DMS79 treated with DMSO at 0.1 percent for 48 hours (cell line): ENCODE measurements at places on chromosomes 3 and 15.

DNA sequence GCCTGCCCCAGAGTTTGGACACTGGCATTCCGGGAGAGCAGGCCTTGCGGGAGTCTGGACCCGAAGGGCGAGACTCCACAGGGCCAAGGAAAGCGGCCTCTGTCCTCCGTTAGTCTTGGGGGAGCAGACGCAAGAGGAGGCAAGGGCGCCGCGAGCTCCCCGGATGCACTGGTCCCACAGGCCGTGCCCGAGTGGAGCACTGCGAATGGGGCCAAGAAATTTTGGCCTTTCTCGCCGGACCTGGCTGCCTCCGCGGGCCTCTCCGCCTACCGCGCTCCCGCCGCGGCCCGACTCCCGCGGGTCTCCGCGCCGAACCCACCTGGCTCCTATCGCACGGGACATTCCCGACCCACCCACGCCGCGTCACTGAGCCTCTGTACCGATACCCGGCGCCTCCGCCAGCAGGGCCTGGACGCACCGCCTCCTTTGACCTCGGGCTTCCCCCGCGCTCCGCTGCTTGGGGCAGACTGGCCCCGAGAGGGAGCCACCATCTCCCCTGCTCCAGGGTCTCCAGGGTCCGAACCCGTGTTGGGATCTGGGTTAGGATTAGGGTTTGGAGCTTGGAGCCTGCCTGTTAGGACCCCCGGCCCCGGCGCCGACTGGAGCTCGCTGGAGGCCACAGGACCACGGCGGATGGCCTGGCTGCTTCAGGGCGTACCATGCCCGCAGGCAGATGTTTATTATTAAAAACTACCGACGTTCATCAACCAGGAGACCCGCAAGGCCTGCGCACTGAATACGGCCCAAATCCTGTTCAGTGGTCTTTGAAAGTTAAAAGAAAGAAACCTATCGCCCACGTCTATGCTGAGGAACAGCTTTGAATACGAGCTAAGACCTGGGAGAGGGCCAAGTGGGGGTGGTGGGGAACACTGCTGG, 11.7 kb downstream of the SHOX2 start:
- no peak for DNase-seq

- DNase-seq, result peak; percentile 56
Observed at GRCh38 chr3:187744169-187745151, 808 bp downstream of the BCL6 start.

DNA sequence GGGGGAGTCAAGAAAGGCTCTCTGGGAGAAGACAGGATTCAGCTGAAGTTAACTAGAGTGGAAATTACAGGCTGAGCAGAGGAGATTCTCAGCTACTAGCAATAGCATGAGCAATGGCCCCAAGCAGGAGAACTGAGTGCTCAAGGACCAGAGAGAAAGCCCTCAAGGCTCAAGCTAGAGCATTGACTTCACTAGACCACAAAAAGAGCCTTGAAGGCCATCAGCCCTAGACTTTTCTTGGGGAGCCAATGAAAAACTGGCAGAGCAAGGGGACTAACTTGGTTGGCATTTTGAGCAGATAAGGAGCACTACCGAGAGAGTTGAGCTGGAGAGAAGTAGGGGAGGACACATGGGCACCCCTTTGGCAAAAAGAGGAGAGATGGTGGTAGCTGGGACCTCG, 277.6 kb downstream of the FEZF2 start:
- no peak for DNase-seq

GRCh38 chr15:71136793-71137518, 21.7 kb downstream of the THSD4 start:
- DNase-seq, result no peak

GRCh38 chr3:112372396-112372795, 39.4 kb downstream of the CD200 start:
- DNase-seq, result no peak

DNA sequence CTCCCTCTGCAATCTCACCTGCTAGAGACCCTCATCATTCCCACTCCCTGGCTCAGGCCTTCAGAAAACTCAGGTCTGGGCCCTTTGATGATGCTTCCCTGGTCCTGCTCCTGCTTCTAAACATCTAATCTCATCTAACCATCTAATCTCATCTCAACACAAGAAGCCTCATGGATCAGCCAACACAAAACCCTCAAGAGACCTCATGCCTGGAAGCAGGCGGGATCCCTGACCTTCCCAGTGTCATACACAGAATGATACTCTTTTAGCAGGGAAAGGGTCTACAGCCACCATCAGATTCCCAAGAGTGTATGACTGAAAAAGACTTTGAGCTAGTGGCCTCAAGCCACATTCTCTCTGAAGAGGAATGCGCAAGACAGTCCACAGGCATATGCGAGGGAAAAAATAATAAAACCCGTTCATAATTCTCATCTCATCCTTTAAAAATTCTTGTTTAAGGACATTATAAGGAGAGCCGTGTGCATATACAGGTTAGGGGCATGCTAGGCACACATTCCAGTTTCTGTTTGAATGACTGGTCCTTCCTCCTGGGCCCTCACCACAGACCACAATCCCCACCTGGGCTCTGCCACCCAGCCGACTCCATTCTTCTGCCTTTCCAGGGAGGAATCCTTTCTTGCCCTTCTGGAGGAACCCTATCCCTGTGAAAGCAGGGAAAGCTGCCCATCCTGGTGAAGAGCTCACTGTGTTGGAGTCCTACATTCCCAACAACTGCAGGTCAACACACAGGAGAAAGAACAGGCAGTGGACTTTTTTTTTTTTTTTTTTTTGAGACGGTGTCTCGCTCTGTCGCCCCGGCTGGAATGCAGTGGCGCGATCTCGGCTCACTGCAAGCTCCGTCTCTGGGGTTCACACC, 2.2 kb downstream of the ZXDC start:
- DNase-seq, result no peak

DNA sequence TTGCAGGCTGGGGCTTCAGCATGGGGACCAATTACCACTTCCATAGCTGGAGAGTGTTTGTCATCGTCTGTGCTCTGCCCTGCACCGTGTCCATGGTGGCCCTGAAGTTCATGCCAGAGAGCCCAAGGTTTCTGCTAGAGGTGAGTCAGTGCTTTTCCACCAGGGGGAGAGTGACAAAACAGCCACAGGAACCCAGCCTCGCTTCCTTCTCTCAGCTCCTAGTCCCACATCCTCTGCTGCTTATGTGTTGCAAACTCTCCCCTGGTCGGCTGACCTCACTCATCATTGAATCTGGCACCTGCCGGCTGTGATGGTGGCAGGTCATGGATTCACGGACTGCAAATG, 158.3 kb downstream of the SV2B start:
- no peak for DNase-seq

- DNase-seq, result no peak
Observed at GRCh38 chr3:30628901-30629590, 22.6 kb downstream of the TGFBR2 start.

GRCh38 chr3:108564564-108564963, 24.7 kb downstream of the CIP2A start:
- no peak for DNase-seq

GRCh38 chr3:17111586-17111985, 226.8 kb downstream of the PLCL2 start:
- no peak for DNase-seq

GRCh38 chr3:48543271-48543866, 13.2 kb downstream of the PFKFB4 start:
- no peak for DNase-seq

GRCh38 chr15:63166219-63166618, 8.9 kb upstream of the RPS27L start:
- DNase-seq, result no peak

GRCh38 chr15:43253431-43254403, 13.0 kb downstream of the TGM5 start:
- DNase-seq, result no peak

GRCh38 chr3:187104342-187104741, 35.0 kb downstream of the RPL39L start:
- no peak for DNase-seq

GRCh38 chr3:18366258-18366657, 58.9 kb downstream of the SATB1 start:
- no peak for DNase-seq

- no peak for DNase-seq
Observed at GRCh38 chr15:76994971-76995945, at the start of gene PSTPIP1. PSTPIP1 (plus strand) TSS chr15:76995126; CDS start chr15:76995574, 448 bp downstream.

DNA sequence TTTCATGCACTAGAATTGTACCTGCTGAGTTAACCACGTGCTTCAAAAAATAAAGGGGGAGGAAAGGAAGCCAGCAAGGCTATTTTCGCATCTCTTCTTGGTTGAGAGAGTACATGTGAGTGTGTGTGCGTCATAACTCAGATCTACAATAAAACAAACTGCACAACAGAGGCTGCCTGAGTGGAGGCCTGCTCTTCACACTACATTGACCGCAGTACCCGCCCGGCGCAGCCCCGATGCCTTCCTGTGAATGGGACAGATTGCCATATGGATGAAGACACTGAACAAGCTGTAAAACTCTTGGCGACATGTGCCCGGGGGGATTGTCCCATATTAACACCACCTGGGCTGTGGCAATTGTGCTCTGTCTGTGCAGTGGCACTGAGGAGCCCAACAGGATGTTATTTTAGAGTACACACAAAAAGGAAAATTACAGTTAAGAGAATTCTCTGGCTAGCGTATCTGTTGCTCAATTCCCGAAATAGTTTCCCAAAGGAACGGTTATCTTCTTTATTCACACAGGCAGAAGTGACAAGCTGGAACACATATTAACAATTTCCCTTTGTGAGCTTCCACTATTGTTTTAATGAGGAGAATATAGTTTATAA, 551.5 kb downstream of the FOXP1 start:
- no peak for DNase-seq

- DNase-seq, result no peak
Observed at GRCh38 chr3:114794894-114795630, 352.0 kb downstream of the ZBTB20 start.

DNA sequence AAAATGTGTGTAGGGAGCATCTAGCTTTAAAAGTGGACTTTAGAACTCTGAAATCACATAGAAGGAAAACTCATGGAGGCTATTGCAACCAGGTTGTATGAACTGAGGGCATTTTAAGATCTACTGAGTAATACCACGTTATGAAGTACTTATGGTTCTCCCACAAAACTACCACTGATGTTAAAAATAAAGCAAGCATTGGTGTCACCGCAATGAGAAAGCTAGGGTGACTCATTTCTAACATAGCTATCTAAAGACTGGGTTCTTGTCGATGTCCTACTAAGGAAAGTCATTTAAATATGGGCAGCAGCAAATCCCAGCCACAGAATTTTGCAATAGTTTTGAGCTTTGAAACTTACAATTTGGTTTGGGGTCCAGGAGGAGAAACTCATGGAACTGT, 584.8 kb downstream of the DIPK2A start:
- no peak for DNase-seq

- no peak for DNase-seq
Observed at GRCh38 chr3:134228035-134228434, 22.6 kb downstream of the RYK start.

GRCh38 chr3:42668793-42669217, 15.3 kb downstream of the ZBTB47 start:
- DNase-seq, result no peak

DNA sequence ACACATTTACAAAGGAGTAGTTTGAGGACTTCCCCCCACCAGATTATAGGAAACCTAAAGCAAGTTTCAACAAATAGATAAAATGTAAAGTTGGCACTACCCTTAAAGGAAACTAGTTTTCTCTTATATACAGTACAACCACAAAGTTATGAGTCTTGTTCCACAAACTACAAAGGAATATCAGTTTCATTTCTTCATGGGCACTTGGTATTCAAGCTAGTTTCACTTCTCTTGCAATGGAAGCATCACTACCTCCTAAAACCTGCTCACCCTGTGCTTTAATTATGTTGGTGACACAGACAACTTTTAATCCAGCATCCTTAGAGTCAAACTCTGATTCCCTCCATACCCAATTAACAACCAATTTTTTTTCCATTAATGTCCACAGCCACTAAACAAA, 707.0 kb downstream of the ROBO2 start:
- no peak for DNase-seq

GRCh38 chr3:10334459-10334858, 13.5 kb upstream of the SEC13 start:
- DNase-seq, result no peak

- no peak for DNase-seq
Observed at GRCh38 chr15:40244961-40245523, 6.2 kb downstream of the PAK6 start.

GRCh38 chr3:150412561-150413231, 4.6 kb downstream of the TSC22D2 start:
- DNase-seq, result peak; percentile 14

GRCh38 chr3:172061724-172062184, 22.4 kb downstream of the FNDC3B start:
- no peak for DNase-seq

DNA sequence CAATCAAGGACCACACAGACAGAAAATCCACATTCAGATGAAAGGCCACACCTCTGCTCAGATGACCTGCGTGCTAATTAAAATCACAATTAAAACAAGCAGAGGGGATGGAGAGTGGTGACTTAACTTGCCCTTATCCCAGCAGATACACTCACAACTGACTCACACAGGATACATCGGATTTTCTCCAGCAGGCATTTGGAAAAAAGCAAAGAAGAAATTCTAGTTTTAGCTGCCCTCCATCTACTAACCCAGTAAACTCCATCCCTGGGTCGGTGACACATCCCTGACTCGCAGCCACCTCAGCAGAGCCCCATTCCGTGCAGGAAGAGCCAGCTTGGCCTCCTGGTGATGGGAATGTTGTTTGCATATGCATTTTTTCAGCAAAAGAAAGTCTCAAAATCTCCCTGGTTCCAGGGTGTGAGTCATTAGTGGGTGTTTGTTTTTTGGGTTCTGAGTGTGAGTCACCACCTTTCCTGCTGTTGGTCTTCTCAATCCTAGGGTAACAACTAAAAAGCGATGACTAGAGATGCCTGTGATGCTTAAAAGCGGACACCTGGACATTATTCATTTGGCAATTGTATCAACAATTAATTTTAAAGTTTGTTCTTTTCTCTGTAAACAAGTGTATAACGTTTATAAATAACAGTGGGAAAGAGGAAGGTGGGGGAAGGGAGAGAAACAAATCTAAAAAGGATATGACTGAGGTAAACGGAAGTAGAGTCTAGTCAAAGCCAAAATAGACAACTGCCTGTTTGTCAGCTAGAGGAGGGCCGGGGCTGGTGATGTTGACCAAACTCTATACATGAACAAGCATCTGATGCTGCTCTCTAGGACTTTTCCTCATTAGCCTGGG, 49.8 kb upstream of the SLC4A7 start:
- DNase-seq, result no peak

DNA sequence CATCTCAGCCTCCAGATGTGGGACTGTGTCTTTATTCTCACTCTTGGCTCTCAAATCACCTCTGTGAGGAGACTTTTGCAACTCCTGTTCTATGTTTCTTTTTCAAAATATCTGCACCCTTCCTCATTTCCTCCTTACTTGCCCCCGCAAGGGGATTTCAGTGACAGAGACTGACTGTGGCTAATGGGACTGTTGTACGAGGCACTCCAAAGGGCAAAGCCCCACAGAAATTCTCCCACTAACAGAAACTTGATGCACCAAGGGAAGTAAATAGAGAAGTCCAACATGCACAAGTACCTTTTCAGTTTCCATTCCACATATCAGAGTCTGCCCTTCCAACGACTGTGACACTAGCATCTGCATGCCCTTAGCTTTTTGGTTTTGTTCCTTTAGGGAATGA, 69.7 kb downstream of the LRRK1 start:
- DNase-seq, result no peak
